ENCODE measurements at places on chromosomes 4 and X.

GRCh38 chrX:3520458-3520857 lies 174.0 kb upstream of the MXRA5 start:
- no peak for DNase-seq

- no peak for DNase-seq
Observed at GRCh38 chr4:37976507-37976906, 16.3 kb downstream of the PTTG2 start.

DNA sequence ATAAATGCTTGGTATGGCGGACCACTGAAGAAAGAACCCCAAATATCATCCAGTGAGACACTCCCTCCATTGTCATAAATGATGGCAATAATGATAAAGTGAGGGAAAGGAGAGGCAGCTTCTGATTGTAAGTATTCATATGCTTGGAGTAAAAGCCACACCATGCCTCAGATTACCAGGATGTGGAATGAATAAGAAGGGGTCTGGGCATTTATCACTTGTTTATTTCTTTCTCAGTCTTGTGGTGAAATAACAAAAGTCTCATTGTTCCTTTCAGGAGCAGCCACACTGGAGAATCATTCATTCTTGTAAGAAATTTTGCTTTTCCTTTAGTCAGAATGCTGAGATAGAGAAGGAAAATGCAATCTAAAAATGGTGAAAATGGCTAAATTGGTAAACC lies 21.7 kb downstream of the F8 start:
- DNase-seq, result no peak

- no peak for DNase-seq
Observed at GRCh38 chrX:31038575-31039326, 33.1 kb downstream of the FTHL17 start.

GRCh38 chrX:72609313-72609712 lies 36.7 kb upstream of the HDAC8 start:
- no peak for DNase-seq

DNA sequence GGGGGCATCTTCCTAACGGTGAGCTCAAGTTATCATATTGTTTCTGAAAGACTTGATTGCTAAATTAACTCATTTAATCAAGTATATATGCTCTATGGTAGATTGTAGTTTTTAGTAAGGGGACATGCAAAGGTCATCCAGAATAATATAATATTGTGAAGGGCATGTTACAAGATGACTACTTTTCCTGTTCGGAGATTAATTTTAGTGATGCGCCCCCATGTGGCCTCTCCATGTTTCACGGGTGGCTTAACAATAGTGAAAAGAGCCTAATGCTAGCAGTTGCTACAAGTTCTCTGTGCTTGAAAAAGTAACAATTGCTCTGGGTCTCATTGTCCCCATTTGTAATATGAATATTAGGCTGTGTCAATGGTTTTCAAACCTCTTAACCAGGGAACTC lies 12.2 kb downstream of the SMPX start:
- peak; percentile 4 for DNase-seq

DNA sequence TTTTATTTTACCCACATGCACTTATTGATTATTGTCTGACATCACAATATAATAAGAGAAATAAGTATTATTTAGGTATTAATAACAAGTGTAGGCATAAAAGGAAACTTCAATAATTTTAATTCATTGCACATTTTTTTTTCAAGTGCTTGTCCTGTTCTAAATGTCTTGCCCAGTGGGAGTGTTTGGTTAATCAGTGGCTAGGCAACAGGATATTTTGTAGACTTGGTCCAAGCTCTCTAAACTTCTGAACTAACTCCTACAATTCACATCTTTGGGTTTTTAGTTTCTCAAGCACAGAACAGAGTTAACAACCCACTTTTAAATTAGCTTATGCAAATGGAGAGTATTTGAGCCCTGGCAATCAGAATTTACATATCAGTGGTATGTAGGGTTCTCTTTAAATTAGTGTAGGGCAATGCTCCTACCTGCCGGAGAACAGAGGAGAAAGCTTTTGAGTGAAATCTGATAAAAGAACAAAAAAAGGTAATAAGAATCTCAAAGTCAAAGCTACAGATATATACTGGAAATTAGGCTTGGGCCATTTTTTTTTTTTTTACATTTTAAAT lies 353.5 kb downstream of the ADGRL3 start:
- DNase-seq, result no peak

DNA sequence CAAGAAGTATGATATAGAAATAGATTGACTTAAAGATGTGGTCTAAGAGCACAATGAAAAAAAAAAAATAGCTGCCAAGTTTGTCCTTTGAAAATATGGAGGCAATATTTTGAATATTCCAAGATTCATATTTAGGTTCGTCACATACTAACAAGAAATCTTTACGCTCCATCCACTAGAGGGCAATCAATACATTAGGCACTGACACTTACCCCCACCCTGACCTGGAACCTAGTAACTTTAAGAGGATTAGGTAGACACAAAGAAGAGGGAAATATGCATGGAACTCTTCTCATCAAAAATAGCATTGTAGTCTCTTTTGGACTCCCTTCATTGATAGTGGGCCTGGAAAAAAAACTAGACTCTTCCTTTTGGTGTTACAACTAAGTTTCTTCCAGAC lies 1108.1 kb downstream of the PCDH19 start:
- DNase-seq, result no peak

GRCh38 chrX:102154900-102155805 lies 624 bp downstream of the BEX5 start:
- no peak for DNase-seq

- no peak for DNase-seq
Observed at GRCh38 chrX:53412446-53412845, 10.0 kb downstream of the SMC1A start.

GRCh38 chr4:150368667-150369066 lies 213.3 kb upstream of the MAB21L2 start:
- DNase-seq, result no peak

DNA sequence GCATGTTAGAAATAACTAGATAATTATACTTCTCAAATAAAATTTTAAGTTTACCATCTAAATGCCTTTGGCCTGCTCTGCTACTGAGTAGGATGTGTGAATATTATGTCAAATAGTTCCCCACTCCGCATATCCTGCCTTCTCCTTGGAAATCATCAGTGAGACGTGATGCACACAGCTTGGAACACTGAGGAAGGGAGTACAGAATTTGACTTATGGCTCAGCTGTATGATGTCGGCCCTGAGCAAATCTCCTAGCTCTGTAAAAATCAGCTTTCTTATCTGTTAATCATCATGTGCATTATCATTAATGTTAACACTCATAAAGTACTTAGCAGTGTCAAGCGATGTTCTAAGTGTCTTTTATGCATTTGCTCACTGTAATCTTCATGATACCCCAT lies 241.0 kb upstream of the ANKRD50 start:
- DNase-seq, result no peak

- DNase-seq, result no peak
Observed at GRCh38 chrX:121356850-121357171, 309.4 kb downstream of the GLUD2 start.

DNA sequence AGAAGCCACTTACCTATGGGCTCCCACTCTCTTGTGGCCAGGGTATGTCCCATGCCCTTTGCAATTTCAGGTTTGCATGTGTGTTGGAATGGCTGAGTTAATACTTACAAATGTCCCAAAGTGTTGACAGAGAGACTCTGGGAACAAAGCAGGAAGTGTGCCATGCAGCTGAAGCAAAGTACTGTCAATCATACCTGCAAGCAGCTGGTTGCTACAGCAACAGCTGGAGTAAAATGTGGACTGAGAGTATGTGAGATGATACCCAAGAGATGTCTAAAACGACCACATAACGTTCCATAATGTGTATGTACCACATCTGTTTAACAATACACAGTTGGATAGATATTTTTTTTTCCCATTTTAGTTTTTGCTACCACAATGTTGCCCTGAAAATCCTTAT lies 82.8 kb upstream of the CAMK2D start:
- DNase-seq, result no peak

DNA sequence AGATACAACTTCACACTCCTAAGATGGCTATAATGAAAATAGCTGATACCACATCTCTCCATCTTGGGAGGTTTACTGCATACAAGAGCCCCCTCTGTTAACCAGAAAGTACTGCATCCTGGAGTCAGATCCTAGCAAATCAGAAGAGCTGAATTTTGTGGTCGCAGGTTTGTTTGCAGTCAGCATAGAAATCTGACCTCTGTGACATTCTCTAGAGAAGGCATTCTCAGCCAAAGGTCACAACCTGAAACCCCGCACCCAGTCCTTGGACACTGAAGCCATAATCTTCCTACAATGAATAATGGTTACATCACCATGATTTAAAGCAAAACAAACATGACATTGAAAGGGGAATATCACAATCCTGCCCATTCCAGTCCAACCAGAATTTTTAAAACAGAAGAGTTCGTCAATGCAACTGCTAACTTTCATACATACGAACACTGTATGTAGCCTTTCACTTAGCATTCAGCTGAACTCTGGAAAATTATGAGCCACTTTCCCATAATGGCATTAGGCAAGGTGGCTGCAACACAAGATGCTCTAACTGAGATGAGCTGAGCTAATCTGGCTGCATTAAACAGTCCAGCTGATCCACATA lies 17.6 kb downstream of the HS6ST2 start:
- DNase-seq, result no peak

DNA sequence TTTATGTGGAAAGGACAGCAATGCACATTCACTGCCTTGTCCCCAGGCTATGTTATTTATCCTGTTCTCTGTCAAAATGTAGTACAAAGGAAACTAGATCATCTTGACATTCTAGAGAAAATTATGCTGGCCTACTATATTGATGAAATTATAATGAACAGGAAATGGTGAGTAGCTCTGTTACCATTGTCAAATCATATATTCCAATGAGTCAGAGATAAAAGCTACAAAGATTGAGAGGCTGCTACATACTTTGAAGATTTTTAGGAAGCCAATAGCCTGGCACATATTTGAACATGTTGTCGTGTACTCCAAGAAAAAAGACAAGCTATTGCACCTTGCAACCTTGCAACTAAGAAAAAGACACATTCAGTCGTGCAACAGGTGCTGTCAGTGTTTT lies 52.7 kb upstream of the TET2 start:
- DNase-seq, result no peak

- no peak for DNase-seq
Observed at GRCh38 chrX:139815771-139816170, 107.8 kb upstream of the MCF2 start.

- DNase-seq, result no peak
Observed at GRCh38 chrX:111646515-111646914, 34.5 kb upstream of the ALG13 start.

- DNase-seq, result peak; percentile 25
Observed at GRCh38 chr4:159606835-159607234, 504.0 kb downstream of the RAPGEF2 start.

GRCh38 chr4:189838821-189839497 lies 101.7 kb upstream of the FRG1 start:
- no peak for DNase-seq

GRCh38 chr4:163071308-163071707 lies 95.4 kb downstream of the NAF1 start:
- DNase-seq, result no peak

DNA sequence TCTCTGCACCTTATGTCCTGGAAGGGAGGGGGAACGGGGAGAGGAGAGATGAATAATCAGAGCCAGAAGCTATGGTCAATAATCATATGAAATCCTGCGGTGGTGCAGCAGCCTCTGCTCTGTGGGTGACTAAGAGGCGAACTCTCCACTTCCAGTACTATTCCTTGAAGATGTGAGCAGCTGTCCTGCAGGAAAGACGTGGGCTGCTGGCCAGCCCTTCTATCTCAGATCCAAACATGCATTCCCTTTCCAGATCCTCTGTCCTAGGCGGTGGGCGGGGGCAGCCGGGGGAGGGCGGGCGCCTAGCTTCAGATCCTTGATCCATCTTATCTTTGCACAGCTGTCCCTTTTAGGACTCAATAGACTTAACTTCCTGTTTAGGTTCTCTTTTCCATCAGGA lies 34.5 kb downstream of the SPINK2 start:
- peak; percentile 45 for DNase-seq

- no peak for DNase-seq
Observed at GRCh38 chrX:107831071-107831730, 5.5 kb downstream of the MID2 start.

GRCh38 chrX:1581132-1581531 lies 10.3 kb upstream of the AKAP17A start:
- no peak for DNase-seq

DNA sequence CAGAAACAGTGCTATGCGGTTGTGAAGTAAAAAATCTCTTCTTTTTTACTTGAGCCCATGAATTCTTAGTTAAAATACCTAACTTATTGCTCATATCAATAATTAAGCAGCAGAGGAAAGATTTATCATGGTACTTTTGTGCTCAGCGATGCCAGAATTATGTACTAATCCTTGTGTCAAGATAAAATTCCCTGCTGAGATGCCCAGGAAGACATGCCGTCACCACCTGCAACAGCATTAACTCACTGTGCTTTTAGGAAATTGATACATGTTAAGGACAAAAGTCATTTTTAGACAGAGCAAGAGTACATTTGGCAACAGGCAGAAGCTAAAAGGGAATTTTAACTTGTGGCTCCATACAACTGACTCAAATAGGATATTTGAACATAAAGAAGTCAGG lies 138.9 kb downstream of the NPNT start:
- no peak for DNase-seq

DNA sequence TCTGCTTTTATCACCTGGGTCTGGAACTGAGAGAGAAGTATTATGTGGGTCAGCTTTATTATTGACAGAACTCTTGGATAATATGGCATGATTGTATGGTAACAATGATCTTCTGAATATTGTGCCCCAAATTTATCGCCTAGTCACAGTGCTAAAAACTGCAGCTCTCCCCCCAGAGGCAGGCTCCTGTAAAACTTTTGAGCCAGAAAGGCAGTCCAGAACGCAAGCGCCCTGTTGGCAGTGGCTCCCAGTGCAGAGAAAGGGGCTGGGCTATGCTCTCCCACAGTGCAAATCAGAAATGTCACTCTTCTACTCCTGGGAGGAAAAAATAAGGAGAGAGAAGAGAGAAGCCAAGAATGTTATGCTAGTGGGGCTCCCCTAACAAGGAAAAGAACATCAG lies 50.5 kb downstream of the HELT start:
- DNase-seq, result no peak

GRCh38 chrX:39499996-39500395 lies 597.8 kb downstream of the BCOR start:
- no peak for DNase-seq

- DNase-seq, result peak; percentile 13
Observed at GRCh38 chr4:21948347-21949072, at the start of gene KCNIP4. TSS of gene KCNIP4 (minus strand) at chr4:21948772.

DNA sequence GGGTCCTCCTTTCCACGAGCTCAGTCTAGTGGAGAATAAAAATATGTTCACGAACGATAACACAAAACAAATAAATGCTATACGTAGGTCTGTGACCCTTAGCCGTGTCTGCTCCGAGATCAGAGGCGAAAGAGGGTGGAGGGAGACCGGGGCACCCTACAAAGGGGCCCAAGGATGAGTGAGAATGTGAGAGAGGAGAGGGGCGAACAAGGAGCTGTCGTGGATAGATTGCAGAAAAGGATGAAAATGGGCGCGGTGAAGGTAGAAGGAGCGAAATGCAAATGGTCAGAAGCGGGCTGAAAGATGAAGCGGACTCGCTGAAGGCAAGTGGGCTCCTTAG lies 6.2 kb upstream of the ZBTB33 start:
- DNase-seq, result no peak

All from HS-5 (cell line).